ENCODE measurements at places on chromosomes 6 and 20.

GRCh38 chr6:165605901-165606739, 56.9 kb downstream of the PDE10A start:
- no peak for DNase-seq

DNA sequence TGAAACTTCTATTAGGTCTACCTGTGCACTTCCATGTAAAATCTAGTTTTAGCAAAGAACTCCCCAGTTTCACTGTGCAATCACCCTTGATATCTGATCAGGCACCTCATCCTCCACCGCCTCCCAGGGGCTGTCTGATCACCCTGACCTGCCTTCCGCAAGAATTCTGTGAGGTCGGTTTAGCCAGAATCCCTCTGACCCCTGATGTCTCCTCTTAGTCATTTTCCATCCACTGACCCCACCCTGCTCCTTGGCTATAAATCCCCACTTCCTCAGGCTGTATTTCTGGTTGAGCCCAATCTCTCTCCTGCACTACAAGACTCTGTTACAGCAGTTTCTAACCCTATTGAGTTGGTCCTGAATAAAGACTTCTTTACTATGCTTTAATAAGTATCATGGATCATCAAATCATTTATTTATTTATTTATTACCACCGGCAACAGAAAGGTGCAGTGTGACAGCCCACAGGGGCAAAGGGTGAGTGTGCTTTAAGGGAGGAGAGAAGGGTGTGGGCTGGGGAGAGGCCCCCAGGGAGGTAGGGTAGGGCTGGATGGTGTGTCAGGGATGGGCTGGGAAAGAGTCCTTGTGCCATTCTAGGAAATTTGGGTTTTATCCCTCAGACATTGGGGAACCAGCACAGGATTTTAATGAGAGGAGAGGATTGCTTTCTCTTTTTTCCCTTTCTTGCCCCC, 11.2 kb upstream of the SERPINB6 start:
- no peak for DNase-seq

GRCh38 chr6:157385482-157385881, 4.5 kb downstream of the ZDHHC14 start:
- no peak for DNase-seq

- no peak for DNase-seq
Measured at GRCh38 chr20:5508044-5508443, 191.3 kb upstream of the PROKR2 start.

DNA sequence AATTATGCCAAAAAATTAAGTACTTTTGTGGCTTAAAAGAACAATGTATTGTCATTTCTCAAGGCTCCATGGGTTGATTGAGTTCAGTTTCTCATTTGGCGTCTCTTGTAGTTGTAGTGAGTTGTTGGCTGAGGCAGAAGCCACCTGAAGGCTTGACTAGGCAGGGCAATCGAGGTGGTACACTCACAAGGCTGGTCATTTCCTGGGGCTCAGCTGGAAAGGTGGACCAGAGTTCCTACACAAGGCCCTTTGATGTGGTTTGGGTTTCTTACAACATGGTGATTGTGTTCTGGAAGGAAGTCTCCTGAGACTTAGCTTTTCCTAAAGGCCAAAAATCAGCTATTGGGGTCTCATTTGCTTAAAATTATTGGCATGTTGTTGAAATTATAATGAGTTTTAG, 22.6 kb downstream of the MAS1 start:
- DNase-seq, result no peak
